ENCODE measurements at places on chromosomes 5 and 9.

DNA sequence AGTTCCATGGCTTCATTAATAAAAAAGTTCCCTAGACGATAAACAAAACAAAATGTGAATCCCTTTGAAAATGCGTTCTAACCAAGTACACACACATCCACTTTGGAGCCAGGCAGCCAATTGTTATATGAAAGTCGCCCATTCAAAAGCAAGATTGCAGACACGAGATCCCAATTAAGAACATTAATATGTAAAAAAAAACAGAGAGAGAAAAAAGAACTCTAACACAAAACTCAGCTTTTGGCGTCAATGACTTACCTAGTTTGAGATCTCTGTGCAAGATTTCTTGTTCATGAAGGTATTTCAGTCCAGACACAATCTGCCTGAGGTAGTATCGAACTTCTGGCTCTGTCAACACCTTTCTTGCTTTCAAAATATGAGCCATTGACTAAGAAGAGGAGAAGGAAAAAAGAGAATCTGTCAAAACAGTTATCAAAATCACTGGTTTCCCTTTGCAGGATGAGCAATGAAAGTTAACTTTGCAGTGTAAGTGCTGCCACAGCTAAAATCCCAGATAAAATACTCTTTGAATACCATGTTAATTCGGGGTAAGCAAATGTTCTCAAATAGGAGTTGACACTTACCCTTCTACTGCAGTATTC is 1.6 kb downstream of the PLK2 start:
- no peak for DNase-seq

GRCh38 chr9:31554941-31555340 is 829.5 kb upstream of the ACO1 start:
- no peak for DNase-seq

DNA sequence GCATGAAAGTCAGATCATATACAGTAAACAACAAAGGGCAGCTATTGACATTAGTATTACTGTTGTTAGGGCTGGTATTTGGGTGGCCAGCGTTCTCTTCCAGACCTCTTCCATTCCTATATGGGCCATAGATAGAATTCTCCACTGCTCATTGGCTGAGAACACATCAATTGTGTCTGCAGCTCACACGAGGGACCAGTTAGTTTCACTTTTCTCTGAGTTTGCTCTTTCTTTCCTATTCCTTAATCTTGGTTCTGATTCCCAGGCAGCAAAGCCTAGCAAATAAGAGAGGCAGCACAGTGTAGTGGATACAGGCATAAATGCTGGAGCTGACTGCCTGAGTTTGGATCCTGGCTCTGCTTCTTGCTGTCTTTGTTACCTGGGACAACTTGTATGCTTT is 476.4 kb downstream of the SPOCK1 start:
- no peak for DNase-seq

GRCh38 chr9:98805506-98806272 is 1.8 kb upstream of the GALNT12 start:
- DNase-seq = no peak

- no peak for DNase-seq
Measured at GRCh38 chr9:68852941-68853340, 147.9 kb downstream of the PIP5K1B start.

DNA sequence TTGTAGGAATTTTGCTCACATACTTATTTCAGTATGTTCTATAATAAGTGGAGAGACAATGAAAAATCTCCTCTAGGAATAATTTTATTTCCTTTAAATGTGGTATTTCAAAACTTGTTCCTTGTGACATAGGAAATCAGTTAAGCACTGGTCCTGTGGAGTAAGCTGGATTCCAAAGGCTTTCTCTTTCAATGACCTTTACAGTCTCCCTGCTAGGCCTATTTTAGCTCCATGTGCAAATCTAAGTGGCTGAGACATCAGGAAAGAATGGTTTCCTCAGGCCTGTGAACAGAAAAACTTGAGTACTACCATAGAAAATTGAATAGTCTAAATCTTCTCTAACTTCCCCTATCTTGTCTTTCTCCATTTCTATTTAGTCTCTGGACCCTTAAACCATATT is 514.2 kb upstream of the TLE4 start:
- DNase-seq = no peak

DNA sequence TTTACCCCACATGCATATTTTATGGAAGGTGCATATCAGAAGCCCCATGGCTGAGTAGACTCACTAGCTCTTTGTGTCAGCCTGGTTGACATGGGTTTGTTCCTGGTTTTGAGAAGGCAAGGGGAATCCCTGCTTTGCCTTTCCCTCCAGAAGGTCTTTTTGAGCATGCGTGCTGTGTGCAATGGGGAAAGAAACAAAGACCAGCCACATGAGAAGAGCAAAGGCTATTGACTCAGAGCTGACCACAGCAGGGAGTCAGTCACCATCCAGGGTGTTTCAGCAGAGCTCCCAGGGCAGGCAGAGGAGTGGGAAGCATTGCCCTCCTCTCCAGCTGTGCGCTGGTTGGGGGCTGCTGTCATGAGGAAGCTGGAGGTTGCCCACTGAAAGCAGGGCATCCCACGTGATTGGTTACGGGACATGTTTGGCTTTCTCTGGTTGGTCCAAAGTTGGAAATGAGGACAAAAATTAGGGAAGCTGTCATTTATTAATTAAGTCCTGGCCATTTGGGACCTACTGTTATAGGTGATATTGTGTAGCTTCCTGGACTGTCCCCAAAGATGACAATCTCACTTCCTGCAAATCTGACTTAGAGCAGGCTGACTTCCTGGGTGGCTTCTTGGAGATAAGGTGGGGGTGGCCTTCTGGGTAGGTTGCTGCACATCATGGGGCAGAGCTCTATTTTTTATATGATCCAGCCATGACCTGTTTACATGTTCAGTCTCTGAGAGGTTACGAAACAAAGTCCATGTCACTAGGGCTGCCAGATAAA is 48.9 kb upstream of the TDRD7 start:
- DNase-seq = no peak

GRCh38 chr5:106397700-106398099 is 1273.0 kb downstream of the EFNA5 start:
- no peak for DNase-seq

- DNase-seq = no peak
Measured at GRCh38 chr9:138075496-138075895, 197.9 kb downstream of the CACNA1B start.
